ENCODE measurements at places on chromosomes 13 and 19.

DNA sequence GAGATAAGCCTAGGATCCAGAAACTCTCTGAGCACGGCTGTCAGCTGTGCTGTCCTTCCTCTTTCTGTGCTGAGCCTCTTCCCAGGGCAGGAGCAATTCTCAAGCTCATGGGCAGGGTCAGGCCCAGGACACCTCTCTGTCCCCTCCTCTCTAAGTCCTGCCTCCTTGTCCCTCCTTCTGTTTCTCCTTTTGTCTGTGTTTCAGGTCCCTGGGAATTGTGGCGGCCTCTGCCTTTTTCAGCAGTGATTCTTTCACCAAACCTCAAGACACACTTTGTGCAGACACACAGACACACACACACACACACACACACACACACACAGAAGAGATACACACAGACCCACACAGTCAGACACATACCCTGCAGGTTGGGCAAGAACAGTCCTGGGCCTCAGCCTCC, at the start of gene PSG1:
TSS of gene PSG1 (minus strand) at position 101 of the 400 bp plus-strand sequence. CDS start 132 bp downstream, outside the sequence.
- no peaks in the 10 kb centered on the region for H3K4me1 ChIP-seq
- DNase-seq, result no peak
- no peak within 1 kb of the TSS for H3K27ac ChIP-seq
- H3K36me3 ChIP-seq, result no peaks in the 10 kb centered on the region
- no peaks in the 10 kb centered on the region for H3K27me3 ChIP-seq

DNA sequence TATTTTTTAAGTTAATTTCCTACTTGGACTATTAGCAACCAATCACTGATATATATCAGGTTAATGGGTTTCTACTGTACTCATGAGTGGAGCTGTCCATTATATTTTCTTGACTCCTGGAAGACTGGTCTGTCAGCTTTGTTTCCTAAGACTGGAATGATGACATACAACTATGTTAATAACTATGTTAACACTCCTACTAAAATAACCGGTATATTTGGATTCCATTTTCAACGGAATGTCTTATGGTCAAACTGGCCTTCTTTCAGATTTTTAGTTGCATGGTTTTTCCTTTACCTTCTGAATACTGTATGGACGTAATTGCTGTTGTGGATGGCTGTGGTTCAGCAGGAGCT, 45.8 kb upstream of the GPI start:
- peak overlapping the region; percentile 75 for H3K27ac ChIP-seq
- H3K4me3 ChIP-seq, result no peak overlapping the region
- H3K4me1 ChIP-seq, result peaks cover 8% of the 10 kb centered on the region
- no peaks in the 10 kb centered on the region for H3K27me3 ChIP-seq
- DNase-seq, result no peak
- peaks cover 9% of the 10 kb centered on the region for H3K36me3 ChIP-seq

GRCh38 chr19:291561-292280, 518 bp upstream of the PLPP2 start:
- H3K27ac ChIP-seq, result no peak overlapping the region

- no peak overlapping the region for H3K4me3 ChIP-seq
- no peak for DNase-seq
- H3K4me1 ChIP-seq, result no peaks in the 10 kb centered on the region
- H3K36me3 ChIP-seq, result no peaks in the 10 kb centered on the region
- H3K27me3 ChIP-seq, result no peaks in the 10 kb centered on the region
- H3K27ac ChIP-seq, result no peak overlapping the region
Observed at GRCh38 chr13:22154041-22154440, 483.2 kb downstream of the FGF9 start.

GRCh38 chr19:19021115-19021514, 12.2 kb downstream of the SUGP2 start:
- H3K4me1 ChIP-seq, result no peaks in the 10 kb centered on the region
- H3K27ac ChIP-seq, result no peak overlapping the region
- no peaks in the 10 kb centered on the region for H3K27me3 ChIP-seq

- no peak overlapping the region for H3K27ac ChIP-seq
- no peak for DNase-seq
- no peaks in the 10 kb centered on the region for H3K36me3 ChIP-seq
- H3K4me3 ChIP-seq, result no peak overlapping the region
- peaks cover 7% of the 10 kb centered on the region for H3K4me1 ChIP-seq
Observed at GRCh38 chr19:5674714-5675113, 5.6 kb downstream of the MICOS13 start.

DNA sequence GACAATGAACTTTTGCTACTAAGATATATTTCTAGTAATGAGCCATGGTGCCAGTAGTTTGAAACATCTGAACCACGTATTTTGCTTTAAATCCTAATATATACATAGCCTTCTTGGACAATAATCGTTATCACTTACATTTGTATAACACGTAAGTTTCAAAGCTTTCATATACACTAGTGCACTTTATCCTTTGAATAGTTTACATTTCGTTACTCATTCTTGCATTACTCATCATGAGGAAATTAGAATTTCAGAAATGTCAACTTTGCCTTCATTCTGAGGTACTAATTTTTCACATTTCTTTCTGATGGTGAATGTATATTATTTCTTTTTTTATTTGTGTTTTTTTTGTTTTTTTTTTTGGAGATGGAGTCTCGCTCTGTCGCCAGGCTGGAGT, 5.8 kb downstream of the KBTBD7 start:
- H3K4me1 ChIP-seq, result peaks cover 6% of the 10 kb centered on the region
- DNase-seq, result no peak
- no peak overlapping the region for H3K4me3 ChIP-seq

DNA sequence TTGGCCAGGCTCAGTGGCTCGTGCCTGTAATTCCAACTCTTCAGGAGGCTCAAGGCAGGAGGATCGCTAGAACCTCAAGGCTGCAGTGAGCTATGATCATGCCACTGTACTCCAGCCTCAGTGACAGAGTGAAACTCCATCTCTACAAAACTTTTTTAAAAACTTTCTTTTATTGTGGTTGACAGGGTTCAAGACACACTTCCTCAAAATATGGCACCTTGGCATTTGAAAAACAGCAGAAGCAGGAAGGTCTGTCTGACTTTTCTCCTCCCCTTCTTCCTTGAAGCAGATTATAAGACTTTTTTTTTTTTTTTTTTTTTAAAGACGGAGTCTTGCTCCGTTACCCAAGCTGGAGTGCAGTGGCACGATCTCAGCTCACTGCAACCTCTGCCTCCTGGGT, 100.3 kb downstream of the TM9SF2 start:
- peaks cover 3% of the 10 kb centered on the region for H3K4me1 ChIP-seq
- no peaks in the 10 kb centered on the region for H3K27me3 ChIP-seq
- H3K4me3 ChIP-seq, result no peak overlapping the region
- DNase-seq, result no peak
- H3K27ac ChIP-seq, result no peak overlapping the region

GRCh38 chr19:16516923-16517610, 20.9 kb downstream of the C19orf44 start:
- H3K36me3 ChIP-seq, result peaks cover 46% of the 10 kb centered on the region
- DNase-seq, result no peak

- H3K36me3 ChIP-seq, result no peaks in the 10 kb centered on the region
- no peaks in the 10 kb centered on the region for H3K27me3 ChIP-seq
- peak within 1 kb of the TSS; percentile 96 for H3K4me3 ChIP-seq
- peak; percentile 88 for DNase-seq
- peak within 1 kb of the TSS; percentile 76 for H3K27ac ChIP-seq
Observed at GRCh38 chr13:20525601-20526544, at the start of gene CRYL1. Gene CRYL1 (minus strand): TSS chr13:20525857. CDS start chr13:20525794, 63 bp downstream.

DNA sequence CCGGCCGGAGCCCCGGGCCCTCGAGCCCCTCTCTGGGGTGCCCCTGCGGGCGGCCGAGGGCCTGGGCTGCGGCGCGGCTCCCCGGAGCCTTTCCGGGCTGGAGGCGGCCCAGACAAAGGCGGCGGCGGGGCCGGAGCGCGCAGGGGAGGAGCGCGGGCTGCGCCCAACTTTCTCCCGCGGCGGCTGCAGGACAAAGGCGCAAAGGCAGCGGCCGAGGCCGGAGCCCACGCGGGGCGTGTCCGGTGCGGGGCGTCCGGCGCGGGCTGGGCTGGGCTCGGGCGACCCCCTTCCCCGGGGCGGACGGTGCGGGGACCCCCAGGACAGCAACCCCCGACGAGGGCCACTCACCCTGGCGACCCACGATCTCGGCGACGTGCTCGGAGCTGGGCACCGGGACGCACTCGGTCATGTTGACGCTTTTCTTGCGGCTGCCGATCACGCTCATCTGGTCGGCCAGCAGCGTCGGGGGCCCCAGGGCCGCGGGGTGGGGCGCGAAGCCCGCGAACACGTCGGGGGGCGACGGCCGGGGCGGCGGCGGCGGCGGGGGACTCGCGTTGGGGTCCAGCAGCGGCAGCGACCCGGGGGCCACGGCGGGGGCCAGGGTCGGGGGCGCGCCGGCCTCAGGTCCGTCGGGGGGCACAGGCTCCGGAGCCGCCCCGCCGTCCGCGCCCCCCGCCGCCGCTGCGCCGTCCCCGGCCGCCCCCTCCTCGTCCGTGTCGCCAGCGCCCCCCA, 843 bp downstream of the MEX3D start:
- H3K4me3 ChIP-seq, result peak overlapping the region; percentile 57
- peak overlapping the region; percentile 75 for H3K27ac ChIP-seq
- no peaks in the 10 kb centered on the region for H3K27me3 ChIP-seq
- DNase-seq, result no peak

DNA sequence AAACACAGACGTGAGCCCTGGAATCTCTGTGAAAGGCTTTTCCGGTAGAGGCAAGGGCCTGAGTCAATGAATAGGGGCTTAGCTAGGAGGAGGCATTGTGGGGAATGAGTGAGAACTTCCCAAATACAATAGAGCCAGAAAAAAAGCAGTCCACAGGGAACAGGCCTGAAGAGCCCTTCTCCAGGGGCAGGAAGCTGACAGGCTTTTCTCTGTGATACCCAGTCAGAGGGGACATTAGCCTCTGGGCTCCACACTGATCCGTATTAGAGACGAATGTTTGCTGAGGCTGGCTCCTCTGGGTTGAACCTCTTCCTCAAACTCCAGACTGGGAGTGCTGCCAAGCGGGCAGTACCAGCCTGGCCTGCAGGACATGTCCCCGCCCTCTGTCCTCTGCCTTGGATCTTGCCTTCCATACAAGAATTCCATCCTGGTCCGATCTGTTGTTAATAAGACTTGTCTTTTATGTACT, 2.3 kb downstream of the DHRS12 start:
- H3K4me1 ChIP-seq, result peaks cover 40% of the 10 kb centered on the region

DNA sequence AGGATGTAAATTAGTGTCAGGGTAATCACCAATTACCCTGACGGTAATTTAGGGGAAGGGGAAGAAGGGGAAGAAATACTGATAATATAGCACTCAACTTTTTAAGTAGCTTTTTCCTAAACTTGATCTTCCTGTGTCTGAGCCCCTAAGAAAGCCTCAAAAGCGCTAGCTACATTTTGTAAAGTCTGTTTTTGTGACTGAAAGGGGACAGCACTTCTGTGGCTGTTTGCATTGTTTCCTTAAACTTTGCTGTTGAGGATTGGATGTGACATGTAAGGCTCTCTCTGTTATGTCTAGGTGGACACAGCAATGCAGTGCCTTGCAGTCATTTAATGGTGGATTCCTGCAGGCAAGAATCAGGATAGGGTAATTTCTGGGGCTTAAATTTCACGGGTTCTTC, 42.8 kb downstream of the SPATA13 start:
- no peak overlapping the region for H3K4me3 ChIP-seq
- no peak overlapping the region for H3K27ac ChIP-seq
- no peaks in the 10 kb centered on the region for H3K36me3 ChIP-seq
- H3K27me3 ChIP-seq, result no peaks in the 10 kb centered on the region
- H3K4me1 ChIP-seq, result no peaks in the 10 kb centered on the region

GRCh38 chr19:45793178-45793564, 526 bp upstream of the DMWD start:
- peak overlapping the region; percentile 30 for H3K27ac ChIP-seq
- DNase-seq, result no peak
- peak overlapping the region; percentile 21 for H3K4me3 ChIP-seq
- peaks cover 19% of the 10 kb centered on the region for H3K36me3 ChIP-seq
